ENCODE measurements at places on chromosomes 3 and 15.

DNA sequence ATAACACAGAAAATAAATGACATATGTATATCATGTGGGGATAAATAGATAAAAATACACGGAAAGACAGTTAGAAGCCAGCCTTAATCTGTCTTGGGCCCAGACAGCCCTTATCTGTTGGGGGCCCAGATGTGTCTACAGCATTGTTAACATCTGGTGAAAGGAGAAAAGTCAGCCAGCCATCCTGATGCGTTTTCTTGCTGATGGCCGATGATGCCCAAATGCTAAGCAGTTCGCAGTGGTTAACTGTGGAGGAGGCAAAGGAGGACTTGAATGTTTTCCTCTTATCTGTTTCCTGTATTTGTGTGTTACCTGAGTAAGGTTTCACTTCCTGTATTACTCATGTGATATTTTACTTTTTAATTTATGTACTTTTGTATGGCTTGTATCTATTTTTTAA lies 46.2 kb downstream of the NOX5 start:
- no peak for DNase-seq

- DNase-seq, result no peak
Observed at GRCh38 chr3:49718858-49719213, 648 bp downstream of the AMIGO3 start.

DNA sequence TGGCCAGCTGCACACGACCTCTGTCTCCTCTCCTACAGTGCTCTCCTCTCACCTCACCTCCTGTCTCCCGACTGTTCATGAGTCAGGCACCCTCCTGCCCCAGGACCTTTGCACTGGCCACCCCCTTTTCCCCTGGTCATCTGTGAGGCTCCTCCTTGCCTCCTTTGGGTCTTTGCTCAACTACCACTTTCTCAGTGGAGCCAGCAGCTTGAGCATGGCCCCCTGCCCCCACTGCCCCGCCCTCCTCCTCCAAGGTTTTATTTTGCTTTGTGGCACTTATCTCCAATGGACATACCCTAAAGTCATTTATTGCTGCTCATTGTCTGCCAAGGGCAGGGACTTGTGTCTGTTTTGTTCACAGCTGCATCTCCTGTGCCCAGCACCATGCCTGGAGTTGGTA lies 64.3 kb downstream of the MGLL start:
- DNase-seq, result no peak

- DNase-seq, result no peak
Observed at GRCh38 chr15:55475842-55476241, 32.2 kb downstream of the DNAAF4 start.

DNA sequence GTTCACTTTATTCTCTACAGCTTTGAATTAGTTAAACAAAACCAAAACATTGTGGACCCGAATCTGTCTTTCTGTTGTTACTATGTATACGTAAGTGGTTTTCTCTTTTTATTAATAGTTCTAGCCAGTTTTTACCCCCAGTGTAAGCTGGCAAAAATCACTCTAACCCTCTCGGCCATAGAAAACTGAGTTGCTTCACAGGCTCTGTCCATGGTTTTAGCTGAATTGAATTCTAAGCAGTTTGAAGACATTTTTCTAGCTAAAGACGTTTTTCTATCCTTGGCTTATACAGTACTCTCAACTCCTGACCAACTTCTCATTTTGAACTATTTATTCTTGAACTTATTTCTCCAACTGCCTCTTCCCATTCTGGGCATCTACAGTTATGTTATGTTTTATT lies 62.9 kb downstream of the CDIN1 start:
- no peak for DNase-seq

- DNase-seq, result no peak
Observed at GRCh38 chr3:177286034-177286433, 88.8 kb upstream of the TBL1XR1 start.

GRCh38 chr3:37598808-37599581 lies 262.7 kb upstream of the CTDSPL start:
- DNase-seq, result no peak

- DNase-seq, result no peak
Observed at GRCh38 chr3:39801216-39801615, 8.2 kb upstream of the MYRIP start.

GRCh38 chr3:139577909-139578308 lies 38.4 kb upstream of the RBP1 start:
- DNase-seq, result no peak

DNA sequence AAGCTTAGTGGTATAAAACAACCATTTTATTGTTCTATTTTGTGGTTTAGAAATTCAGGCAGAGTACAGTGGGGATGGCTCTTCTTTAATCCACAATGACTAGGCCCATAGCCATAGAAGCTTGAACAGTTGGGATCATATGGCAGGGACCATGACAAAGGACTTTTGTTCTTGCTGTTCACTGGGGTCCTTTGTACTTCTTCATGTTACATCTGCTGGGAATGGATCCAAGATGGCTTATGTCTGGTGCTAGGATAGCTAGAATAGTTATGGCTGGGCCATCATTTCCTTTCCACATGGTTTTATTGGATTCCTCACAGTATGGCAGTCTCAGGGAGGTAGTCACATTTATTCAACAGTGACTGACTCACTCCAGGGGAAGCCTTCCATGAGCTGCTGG lies 427.9 kb upstream of the AGTR1 start:
- DNase-seq, result no peak

DNA sequence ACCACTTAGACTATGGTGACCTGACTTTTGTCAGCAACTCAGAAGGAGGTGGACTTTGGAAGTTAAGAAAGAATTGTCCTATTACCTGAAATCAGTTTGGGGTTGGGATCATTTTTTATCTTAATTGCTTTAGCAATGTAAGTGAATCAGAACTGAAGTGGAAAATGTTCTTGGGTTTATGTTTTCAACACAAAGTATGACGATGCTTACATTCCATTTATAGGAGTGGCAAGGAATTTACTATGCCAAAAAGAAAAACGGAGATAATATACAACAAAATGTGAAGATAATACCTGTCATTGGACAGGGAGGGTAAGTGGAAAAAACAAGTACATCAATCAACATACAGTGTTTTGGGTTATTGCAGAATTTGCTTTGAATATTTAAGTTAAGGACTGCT lies 116.1 kb downstream of the PDE8A start:
- DNase-seq, result no peak

DNA sequence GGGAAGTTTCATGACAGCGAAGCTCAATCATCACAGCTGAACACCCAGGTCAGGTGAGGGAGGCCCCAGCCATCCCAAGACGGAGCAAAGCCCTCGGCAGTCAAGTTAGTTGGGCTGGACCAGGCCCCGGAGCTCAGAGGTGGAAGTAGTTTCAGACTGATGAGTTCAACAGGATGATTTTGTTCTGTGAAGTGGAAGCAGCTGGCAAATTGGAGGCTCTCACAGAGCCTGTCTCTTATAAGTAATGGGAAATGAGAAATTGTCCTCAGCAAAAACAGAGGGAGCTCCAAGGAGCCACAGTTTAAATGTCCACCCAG lies 245.1 kb downstream of the XXYLT1 start:
- no peak for DNase-seq

GRCh38 chr3:63405882-63406281 lies 127.8 kb downstream of the SYNPR start:
- no peak for DNase-seq

DNA sequence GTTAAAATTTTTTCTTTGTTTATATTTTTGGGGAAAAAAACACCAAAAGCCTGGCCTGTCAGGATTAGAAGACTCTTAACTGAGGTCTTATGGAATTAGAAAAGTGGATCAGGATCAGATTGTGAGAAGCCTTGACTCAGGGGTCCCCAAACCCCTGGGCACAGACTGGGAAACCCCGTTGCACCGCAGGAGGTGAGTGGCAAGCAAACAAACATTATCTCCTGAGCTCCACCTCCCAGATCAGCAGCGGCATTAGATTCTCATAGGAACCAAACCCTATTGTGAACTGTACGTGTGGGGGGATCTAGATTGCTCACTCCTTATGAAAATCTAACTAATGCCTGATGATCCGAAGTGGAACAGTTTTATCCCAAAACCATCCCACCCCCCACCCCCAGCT lies 117.2 kb downstream of the TCF12 start:
- DNase-seq, result no peak

GRCh38 chr3:46477756-46478155 lies 13.1 kb upstream of the LTF start:
- no peak for DNase-seq

DNA sequence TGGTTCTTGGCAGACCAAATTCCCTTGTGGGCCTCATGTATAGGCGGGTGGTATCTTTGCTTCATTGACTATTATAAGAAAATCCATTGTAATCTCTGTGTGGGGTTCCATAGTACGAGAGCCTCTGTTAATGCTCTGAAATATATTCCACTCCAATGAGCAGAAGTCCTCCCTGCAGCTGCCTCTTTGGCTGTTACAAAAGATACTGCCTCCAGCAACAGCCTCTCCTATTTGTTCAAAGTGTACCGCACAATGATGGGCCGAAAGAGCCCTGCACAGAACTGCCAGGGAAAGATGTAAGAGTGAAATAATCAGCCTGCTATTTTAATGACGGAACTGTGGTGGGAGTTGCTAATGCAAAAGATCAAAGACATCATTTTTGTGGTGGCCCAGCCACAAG lies 48.9 kb downstream of the GRK7 start:
- DNase-seq, result no peak

DNA sequence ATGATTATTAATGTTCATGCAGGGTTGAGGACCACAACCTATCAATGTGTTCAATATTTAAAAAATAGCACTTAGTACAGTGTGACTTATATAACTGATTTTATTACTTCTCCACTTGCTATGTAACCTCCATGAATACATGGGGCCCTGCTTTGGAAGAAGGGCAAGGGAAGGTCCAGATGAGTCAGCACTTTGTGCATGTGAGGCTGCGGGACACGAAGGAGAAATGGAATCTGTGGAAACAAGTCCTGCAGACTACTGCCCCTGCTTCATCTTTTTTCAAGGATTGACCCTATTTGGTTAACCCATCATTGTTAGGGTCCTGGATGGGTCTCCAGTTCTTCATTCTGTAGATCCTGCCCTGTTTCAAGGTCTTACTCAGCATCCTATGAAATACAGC lies 1.6 kb downstream of the NXPE3 start:
- DNase-seq, result peak; percentile 42

GRCh38 chr3:10772271-10773161 lies 43.5 kb upstream of the SLC6A11 start:
- no peak for DNase-seq

DNA sequence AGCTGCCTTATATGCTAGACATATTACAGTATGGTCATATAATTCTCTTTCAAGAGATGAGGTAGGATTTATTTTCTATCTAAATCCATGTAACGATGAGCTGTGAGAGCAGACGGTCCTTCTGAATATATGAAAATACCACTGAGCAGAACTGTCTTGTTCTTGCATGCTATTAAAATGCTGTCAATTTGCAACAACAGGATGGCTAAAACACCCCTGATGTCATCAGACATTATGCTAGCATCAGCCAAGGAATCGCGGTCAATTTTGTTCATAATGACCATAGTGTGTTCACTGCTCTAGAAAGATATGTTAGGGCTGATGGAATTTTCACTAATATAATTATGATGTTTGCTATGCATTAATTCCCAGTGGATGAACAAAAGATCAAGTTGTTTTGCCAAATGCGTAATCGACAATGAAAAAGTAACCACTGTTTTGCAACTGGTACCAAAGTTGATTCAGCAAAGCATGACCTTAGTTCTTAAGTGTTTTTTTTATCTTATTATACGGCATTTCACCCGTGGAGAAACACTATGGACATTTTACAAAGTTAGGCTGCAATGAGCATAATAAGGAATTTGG lies 765.4 kb upstream of the NR2F2 start:
- DNase-seq, result no peak

DNA sequence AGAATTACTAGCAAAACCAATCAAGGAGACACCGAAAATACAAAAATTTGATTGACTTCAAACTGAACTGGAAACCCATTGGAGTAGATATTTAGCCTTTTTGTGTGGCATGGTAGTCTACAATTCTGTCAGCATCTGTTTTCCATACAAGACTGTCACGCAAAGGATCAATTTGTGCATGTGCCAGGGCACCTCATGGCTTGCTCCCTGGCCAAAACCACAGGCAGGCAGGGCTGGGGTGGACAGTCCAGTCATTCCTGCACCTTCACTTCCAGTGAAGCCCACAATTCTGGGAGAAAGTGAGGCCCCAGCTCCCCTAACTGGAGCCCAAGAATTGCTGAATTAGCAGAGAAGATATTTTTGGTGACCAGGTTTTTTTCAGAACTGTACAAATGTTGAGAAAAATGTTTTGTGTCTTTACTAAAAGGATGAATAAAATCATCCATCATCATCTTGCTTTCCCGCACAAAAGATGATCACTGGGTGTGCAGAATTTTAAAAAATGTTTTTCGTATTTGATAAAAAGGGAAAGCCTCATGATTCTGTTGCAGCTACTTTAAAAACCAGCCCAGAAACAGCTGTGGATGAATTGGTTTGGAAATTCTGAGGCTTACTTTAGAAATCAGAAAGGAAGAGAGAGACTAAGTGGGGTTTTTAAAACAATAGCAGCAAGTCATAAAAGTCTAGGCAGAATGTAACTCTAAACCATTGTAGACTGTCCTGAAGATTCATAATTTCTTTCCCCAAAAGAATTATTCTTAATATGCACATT lies 86.4 kb downstream of the PCCB start:
- no peak for DNase-seq

DNA sequence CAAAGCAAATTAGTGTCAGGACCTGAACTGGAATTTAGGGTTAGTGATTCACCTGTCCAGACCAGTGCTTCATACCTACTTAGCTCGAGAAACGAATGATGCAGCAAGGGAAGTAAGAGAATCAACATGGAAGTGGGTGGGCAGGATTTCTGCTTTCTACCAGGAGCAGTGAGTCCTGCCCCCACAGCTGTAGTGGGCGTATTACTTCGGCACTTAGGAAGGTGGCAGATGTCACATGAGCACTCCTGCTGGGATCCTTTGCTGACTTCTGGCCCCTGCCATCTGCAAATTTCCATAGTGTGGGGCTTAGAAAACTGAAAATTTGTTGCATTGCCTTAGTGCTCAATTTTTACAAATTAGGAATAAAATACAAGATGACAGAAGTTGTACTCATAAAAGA lies 31.2 kb downstream of the RYR3 start:
- no peak for DNase-seq

DNA sequence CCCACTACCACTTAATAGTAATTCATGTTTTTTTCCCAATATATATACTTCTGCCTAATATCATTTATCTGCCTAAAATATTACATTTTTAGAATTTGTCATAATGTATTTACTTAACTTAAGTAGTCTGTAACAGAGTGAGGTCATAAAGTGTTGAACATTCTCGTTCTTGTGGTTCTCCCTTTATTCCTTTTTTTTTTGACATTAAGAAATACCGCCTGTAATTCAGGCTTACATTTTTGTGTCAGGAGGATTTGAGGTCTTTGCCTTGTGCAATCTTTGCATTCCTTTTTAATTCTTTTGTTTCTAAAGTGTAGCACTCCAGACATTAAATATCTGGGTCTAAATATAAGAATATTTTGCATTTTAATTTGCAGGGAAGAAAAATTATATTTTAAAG lies 315.4 kb downstream of the PTPRG start:
- no peak for DNase-seq

- DNase-seq, result peak; percentile 61
Observed at GRCh38 chr3:119637679-119638477, 22.5 kb downstream of the POPDC2 start.

Measured in HTR-8/SVneo (cell line).